ENCODE measurements at places on chromosomes 2 and 18.

GRCh38 chr2:43347746-43348145 lies 121.3 kb upstream of the ZFP36L2 start:
- DNase-seq, result no peak

GRCh38 chr2:186542002-186542401 lies 47.9 kb upstream of the ITGAV start:
- DNase-seq, result no peak

DNA sequence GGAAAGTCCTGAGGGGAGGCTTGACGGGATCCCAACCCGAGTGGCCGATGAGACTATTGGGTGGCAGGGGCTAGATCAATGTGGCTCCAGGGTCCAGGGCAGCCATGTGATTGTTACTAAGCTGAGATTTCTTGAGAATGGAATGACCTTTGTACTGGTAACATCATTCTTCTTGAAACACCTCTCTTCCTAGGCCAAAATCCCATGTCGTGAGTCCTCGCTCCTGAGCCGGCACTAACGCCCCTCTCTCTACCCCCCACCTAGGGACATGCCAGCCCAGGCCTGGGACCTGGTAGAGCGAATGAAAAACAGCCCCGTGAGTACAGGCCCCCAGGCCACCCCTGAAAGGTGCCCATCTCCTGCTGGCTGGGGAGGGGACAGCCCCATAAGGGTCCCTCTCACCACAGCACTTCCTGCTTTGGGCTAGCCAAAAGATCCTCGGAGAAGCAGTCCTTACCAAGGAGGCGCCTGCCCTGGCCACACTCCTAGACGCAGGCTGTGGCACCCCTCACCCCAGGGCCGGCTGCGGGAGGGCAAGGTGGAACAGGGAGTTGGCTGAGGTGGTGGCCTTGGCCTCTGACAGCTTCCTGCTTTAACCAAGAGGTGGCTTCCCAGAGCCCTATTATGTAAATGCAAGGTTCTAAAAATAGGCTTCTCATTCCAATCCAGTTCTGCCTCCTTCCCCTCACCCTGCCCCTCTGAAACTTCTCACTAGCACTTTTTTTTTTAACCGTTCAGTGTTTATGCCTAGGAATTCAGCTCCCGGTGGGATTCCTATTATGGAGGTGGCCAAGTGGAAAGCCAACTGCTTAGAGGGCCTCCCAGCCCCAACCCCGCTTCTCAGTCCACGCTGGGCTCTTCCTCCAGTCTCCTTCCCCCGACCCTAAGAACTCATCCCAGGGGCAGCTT lies 126.6 kb upstream of the PPP1CB start:
- peak; percentile 20 for DNase-seq

DNA sequence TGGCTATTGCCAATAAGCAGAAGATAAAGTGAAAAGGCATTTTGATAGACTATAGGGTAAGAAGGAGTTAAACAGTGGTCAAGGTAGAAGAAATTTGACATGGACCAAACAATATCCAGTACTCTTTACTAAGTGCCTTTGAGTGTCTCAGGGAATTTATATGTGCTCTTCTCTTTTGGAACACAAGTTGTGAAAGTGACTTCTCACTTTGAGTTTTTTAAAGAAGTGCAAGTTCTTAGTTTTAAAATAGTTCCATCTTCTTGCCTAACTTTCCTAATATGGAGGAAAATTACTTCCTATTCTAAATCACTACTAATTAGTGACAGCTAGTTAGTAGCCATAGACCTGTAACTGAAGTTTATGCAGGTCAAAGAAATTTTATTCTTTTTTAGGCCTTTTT lies 63.4 kb downstream of the AFTPH start:
- no peak for DNase-seq

GRCh38 chr18:7572822-7573221 lies 5.7 kb downstream of the PTPRM start:
- DNase-seq, result no peak

All from SK-MEL-5 (cell line).